Activated gamma-delta T cell treated with Interleukin-2 at 50 U/mL for 16 hours (primary cell): ENCODE measurements at places on chromosomes 1 and 21.
A peak's percentile ranks its signal among the peaks of the same experiment; 100 is the strongest.

DNA sequence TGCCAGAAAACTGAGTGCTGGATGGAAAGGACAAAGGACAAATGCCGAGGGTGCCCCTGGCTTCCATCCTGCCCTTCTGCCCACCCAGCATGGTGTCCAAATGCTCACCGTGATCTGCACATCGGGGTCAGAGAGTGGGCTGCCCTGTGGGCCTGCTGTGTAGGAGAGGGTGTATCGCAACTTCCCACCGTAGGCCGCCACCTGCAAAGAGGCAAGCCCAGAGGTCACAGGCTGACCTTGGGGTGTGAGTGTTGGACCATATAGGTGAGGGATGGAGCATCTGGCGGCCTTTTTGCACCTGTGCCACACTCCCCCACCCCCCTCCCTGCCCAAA is 53.5 kb downstream of the LDLRAD2 start:
- DNase-seq: no peak

- DNase-seq: no peak
Measured at GRCh38 chr1:78472851-78473496, 17.8 kb upstream of the PTGFR start.

GRCh38 chr1:157113631-157114030 is 14.0 kb upstream of the ETV3L start:
- DNase-seq: no peak

GRCh38 chr1:44267438-44267837 is 54.2 kb downstream of the DMAP1 start:
- DNase-seq: no peak

- no peak for DNase-seq
Measured at GRCh38 chr1:203491664-203492063, 2.3 kb upstream of the OPTC start.

GRCh38 chr1:207959141-207959825 is 48.4 kb upstream of the CD34 start:
- no peak for DNase-seq

- no peak for DNase-seq
Measured at GRCh38 chr1:155966135-155966534, 12.2 kb downstream of the ARHGEF2 start.

GRCh38 chr1:57164584-57164983 is 198.8 kb upstream of the C8B start:
- DNase-seq: no peak

GRCh38 chr1:181102841-181103240 is 14.3 kb downstream of the IER5 start:
- no peak for DNase-seq

- DNase-seq: no peak
Measured at GRCh38 chr1:1567152-1567875, 7.3 kb downstream of the SSU72 start.

GRCh38 chr1:22641906-22642636 is 1.4 kb upstream of the C1QC start:
- peak; percentile 59 for DNase-seq

- no peak for DNase-seq
Measured at GRCh38 chr1:15001317-15001915, 152.1 kb upstream of the TMEM51 start.

- no peak for DNase-seq
Measured at GRCh38 chr1:117634631-117635030, 28.8 kb downstream of the TENT5C start.

DNA sequence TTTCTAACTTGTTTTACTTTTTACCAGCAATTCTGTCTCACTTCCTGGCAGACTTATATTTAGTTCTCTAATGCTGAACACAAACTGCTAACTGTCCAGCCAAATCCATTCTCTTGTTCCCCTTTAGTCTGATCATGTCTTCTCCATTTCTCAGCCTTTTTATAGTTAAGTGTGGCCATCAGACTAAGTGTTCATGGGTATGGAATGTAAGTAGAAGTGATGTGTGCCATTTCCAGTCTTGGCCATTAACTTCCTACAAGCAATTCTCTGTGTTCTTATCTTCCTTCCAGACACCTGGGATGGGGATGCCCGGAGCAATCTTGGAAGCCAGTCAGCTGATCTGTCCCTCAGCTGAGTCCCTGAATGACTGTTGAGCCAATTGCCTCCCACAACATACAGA is 165.8 kb downstream of the ST6GALNAC3 start:
- no peak for DNase-seq

GRCh38 chr1:66374148-66374547 is 159.8 kb upstream of the SGIP1 start:
- DNase-seq: no peak

DNA sequence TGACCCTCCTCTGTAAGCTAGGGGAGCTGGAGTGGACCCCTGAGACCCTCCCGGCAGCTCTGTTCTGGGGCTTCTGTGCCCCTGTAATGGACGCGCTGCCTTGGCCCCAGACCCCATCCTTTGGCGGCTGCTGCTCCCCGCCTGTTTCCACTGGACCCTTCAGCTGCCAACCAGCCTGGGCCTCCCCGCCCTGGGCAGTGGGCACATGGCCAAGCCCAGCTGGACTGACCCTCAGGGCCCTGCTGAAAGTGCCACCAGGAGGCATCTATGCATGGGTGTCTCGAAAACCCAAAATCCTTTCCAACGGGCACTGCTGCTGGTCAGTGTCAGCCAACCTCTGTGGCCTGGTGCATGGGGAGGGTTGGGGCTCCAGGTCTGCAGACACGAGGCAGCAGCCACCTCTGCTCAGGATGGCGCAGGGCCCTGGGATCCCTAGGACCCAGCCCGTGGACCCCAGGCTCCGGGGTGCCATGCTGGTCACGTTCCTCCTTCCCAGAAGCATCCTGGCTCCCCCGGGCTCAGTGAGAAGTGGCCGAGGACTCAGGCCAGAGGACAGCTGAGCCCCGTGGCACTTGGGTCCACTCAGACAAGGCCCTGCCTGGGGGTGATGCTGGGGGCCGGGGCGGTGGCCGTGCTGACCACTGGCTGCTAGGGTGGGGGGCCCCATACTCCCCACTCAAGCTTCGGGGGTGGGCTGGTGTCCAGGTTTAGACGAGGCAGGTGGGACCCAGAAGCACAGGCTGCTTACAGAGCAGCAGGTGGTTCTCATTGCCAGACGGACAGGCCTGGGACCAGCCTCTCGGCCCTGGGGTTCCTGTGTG is 46.9 kb downstream of the SLX9 start:
- DNase-seq: no peak

DNA sequence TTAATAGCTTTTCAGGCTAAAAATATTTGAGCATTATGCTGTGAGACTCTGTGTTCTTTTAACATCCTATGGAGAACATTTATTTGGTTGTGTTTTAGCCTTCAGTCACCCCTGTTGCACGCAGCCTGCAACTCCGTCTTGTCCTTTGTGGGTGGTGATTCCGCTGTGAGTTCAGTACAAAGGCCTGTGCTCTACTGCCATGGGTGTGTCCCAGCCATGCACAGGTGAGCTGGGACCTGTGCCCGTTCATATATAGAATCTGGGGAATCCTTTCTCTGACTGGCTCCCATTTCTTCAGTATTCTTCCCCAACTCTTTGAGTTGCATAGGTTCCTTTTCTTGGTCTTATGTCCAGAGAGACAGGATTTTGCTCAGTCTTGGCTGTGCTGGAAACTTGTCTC is 61.4 kb downstream of the ACTL8 start:
- DNase-seq: no peak

- DNase-seq: no peak
Measured at GRCh38 chr1:35210321-35211119, 17.6 kb upstream of the SFPQ start.
